HCT116 (cell line): ENCODE measurements at places on chromosomes 12 and 14.

GRCh38 chr14:98944989-98945388, 327.0 kb downstream of the BCL11B start:
- DNase-seq, result no peak

DNA sequence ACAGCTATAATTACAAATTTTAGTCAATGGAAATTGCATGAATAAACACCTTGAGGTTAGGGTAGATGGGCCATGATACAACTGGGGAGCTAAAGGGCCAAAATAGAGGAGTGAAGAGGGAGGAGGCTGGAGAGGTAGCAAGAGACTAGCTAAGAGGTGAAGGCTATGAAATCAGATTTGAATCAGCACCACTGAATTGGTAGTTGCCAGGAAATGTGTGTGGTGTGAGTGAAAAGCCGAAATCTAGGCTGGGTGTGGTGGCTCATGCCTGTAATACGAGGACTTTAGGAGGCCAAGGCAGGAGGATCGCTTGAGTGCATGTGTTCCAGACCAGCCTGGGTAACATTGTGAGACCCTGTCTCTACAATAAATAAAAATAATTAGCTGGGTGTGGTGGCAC, 22.7 kb downstream of the YY1 start:
- no peak for DNase-seq

- DNase-seq, result no peak
These were observed 256.3 kb upstream of the CLEC14A start for GRCh38 chr14:38512236-38512635.

DNA sequence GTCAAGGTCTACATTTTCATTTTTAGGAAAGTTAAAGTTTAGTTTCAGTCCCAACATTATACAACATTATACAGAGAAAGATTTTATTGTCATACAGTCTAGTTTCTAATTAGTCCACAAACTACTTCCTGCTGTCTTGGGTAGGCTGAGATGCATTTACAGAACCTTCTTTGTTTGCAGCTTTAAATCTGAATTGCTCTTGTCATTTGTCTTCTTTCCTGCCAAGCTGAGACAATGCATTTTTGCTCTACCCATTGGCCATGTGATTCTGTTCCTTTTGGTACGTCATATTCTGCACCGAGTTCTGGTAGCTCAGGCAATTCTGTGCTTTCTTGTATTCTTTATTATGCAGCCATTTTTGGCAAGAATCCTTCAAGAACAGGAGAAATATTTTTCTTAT, 228.5 kb downstream of the ATP23 start:
- DNase-seq, result no peak

- DNase-seq, result no peak
These were observed 788 bp upstream of the ASIC1 start for GRCh38 chr12:50056639-50056976.

GRCh38 chr14:104604458-104605449, at the start of gene TMEM179:
TMEM179 (minus strand) TSS chr14:104604772; CDS start chr14:104604741, 31 bp downstream.
- no peak for DNase-seq

- DNase-seq, result no peak
These were observed 14.2 kb downstream of the FRS2 start for GRCh38 chr12:69484428-69484827.

DNA sequence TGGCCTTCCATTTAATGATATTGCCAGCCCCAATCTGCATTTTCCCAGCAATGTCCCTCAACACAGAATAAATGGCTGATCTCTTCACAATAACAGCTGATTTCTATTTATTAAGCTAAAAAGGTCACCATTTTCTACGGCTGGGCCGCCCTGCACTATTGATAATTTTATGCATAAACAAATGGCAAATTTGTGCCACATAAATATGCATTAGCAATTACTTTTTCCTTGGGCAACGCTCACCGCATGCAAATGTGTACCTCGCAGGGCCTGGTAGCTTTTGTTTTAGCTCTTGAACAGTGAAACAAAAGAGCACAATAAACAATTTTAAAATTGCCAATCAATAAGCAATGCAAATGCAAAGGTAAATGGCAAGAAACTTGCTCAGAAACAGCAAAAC, 331.9 kb upstream of the SOX5 start:
- no peak for DNase-seq

GRCh38 chr12:120368789-120369602, at the start of gene MSI1:
MSI1 (minus strand) TSS chr12:120369164; CDS start chr12:120369091, 73 bp downstream.
- DNase-seq, result no peak

- no peak for DNase-seq
These were observed 141.1 kb downstream of the AKAP6 start for GRCh38 chr14:32470161-32470715.

DNA sequence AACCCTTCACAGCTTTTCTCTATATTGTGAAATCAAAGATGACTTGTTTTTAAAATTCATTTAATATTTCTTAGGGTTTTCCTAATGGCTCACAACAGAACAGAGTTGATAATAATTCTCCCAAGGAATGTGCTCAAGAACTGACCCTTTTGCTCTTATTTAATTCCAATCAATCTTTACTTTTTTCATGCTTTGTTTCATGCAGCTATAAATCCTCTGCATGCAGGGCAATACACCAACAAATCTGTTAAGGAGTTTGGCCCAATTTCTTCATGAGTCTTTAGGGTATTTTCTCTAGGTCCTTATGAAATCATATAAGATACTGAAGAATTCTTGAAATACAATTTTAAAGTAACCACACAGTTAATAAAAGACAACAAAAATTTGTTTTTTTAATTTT, 264.2 kb downstream of the SLC6A15 start:
- DNase-seq, result no peak

- no peak for DNase-seq
These were observed 12.4 kb downstream of the ATF7 start for GRCh38 chr12:53613821-53614220.

GRCh38 chr14:88225721-88226120, 97.3 kb downstream of the KCNK10 start:
- DNase-seq, result no peak

- no peak for DNase-seq
These were observed 66.3 kb downstream of the ETNK1 start for GRCh38 chr12:22691319-22691718.

DNA sequence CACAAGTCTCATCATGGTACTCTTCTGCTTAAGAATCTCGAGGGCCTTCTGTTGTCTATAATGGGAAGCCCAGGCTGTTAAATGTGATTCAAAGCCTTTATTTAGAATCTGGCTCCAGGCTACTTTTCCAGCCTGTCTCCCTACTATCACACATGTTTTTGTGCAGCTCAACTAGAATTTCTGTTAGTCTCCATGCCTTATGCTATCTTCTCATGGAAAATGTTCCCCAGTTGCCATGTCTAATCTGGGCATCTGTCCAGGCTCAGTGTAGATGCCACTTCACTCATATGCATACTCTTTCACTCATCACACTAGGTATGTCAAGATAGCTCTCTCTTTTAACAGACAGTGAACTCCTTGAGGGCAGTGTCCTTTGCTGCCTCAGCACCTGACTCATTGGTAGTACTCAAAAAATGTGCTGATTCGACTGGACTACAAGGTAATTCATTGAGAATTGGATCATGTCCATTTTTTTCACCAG, 145.3 kb downstream of the TTLL5 start:
- DNase-seq, result no peak

DNA sequence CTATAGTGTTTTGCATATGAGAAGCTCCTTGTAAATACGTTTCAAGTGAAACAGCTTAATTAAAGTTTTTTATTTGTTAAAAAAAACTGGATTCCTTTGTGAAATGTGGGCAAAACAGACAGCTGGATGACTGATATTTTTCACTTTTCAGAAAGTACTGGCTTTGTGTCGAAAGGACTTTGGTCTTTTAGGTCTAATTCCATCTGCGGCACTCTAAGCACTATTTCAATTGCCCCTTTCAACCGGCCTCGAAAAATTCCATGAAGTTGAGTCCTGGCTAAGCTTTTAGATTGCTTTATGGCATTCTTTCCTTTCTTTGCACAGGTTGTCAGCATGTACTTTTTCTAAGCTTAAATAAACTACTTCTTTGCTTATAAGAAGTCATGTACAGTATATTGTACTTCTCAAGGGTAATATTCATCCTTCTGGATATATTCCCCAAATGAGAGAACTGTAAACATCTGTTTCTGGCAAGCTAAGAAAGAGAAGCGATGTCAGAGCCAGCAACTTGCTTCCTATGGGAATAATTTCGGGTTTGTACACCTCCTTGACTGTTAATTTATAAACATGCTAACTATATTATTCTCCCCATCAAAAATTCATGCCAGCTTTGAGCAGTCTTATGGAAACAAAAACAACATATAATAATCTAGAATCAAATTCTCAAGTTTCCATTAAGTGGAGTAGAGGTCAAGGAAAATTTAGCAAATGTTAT, 611.3 kb downstream of the ETNK1 start:
- no peak for DNase-seq

- no peak for DNase-seq
These were observed 8.0 kb upstream of the ATF7IP start for GRCh38 chr12:14357486-14357885.

- DNase-seq, result no peak
These were observed 22.4 kb downstream of the ISCA2 start for GRCh38 chr14:74515891-74516412.

- DNase-seq, result no peak
These were observed 11.3 kb downstream of the PRKCH start for GRCh38 chr14:61332658-61333029.

DNA sequence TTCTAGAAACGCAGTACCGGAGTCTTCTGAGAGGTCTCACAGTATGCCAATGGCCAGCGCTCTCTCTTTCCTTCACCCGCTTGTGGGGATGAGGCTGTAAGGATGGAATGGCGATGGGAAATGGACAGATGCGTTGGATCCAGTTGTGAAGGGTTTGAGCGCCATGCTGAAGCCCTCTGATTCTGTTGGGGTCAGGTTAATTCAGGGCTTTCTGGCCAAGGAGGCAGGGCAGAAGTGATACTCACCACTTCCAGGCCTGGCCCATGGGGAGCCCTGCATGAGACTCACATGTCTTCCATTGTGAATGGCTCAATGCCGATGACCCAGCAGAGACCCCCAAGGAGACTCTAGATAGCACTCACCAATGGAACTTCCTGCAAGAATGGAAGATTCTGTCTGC, 114.3 kb downstream of the BCL11B start:
- no peak for DNase-seq

DNA sequence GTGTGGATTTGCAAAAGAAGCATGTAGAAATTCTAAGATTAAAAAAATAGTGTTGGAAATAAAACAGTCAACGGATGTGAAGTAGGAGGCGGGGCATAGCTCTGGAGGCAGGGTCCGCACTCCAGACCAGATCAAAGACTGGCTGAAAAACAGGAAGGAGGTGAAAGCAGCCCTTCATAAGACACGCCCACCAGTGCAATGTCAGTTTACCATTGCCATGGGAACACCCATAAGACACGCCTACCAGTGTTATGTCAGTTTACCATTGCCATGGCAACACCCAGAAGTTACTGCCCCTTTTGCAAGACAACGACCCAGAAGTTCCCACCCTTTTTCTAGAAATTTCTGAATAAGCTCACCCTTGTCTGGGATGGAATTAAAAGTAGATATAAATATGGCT, 87.1 kb downstream of the FZD10 start:
- no peak for DNase-seq

DNA sequence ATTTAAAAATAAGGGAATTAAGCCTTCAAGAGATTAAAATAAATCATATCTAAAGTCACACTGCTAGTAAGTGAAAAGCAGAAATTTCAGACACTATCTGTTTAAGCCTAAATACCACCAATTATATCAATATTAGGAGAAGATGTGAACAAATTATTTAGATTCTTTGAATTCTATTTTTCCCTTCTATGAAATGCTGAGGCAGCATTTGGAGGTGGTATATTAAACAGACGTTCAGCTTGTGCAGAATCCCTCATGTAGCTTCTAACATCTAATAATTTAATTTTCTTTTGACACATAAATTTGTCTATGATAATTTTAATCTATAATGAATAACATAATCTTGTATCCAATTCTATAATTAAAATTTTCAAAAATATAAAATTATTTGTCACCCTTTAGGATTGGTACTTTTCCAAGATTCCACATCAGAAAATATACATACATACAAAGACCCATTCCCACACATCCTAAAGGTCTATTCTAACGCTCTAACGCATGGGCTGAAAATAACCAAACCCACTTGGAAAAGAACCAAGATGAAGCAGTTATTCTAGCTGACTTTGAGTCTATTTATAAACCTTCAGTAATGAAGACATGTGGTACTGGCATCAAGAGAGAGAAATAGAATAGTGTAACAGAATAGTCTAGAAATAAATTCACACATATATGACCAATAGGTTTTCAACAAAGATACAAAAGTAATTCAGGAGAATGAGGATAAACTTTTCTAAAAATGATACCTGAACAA, 751.8 kb downstream of the GALC start:
- no peak for DNase-seq

DNA sequence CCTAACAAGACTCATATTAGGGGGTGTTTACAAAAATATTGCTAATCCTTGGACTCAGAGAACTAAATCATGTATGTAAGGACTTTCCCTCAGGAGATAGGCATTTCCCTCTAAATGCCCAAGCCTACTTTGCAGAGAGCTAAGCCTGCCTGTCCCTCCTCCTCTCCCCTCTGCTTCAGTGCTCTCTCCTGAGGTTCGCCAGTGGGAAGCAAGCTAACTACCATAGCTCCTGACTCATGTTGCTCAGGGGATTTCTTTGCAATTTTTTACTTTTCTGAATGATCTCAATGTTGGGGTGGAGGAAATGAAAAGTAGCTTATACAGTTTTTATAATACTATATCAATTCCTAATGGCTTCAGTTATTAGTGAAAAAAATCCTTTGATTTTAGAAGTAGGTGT, 29.6 kb downstream of the IFT43 start:
- DNase-seq, result no peak

DNA sequence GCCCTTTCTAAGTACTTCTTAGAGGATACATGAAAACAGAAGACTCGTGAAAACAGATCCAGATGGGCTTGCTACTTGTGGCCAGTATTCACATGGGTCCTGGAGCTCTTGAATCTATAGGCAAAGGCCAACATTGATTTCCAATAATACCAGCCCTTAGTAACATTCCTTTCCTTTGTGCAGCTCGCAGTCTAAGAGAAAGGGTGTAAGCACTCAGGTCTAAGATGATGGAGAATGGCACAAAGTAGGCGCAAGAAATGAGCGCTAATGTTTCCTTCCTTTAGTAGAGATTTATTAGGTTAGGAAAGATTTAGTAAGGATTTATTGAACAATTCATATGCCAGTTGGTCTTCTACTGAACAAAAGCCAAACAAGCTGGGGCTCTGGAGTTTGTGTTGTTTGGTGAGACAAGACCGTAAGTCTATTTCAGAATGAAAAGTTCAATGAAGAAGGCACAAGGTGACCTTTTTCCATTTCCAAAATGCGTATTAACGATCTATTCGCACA, 525 bp downstream of the RNU6-8 start:
- DNase-seq, result no peak

DNA sequence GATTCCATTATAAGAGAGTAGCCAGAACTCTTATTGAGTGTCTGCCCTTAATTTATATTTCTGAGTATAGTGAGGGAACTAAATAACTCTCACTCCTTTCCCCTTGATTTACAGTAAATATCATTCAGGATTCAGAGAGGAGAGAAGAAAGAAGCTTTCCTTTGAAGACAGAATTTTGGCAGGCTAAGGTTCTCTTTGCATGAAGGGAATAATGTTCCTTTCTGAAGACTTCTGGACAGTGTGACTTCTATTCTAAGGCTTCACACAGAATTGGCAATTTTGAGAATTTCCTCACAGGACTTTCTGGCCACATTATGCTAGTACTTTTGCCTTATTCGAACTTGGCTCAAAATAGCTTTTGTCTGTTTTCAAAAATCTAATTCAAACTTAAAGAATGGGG, 352.2 kb upstream of the FBXO33 start:
- no peak for DNase-seq
